ENCODE measurements at places on chromosomes 5 and 9. TPM values are rescaled to one million over a fixed set of nuclear protein-coding genes. Genes with fewer than 3 reads are reported as not detected.

- H3K4me3 ChIP-seq: peak overlapping the region; percentile 85
- H3K27me3 ChIP-seq: no peaks in the 10 kb centered on the region
- peak overlapping the region; percentile 99 for H3K27ac ChIP-seq
Observed at GRCh38 chr9:126721564-126721981, 83.3 kb upstream of the ZBTB43 start.

The CDH10 gene
- not detected for total RNA-seq

The MYORG gene
- total RNA-seq: 0.65 TPM

The PCDHB11 gene
- not detected for total RNA-seq

The TEX48 gene
- not detected for total RNA-seq

DNA sequence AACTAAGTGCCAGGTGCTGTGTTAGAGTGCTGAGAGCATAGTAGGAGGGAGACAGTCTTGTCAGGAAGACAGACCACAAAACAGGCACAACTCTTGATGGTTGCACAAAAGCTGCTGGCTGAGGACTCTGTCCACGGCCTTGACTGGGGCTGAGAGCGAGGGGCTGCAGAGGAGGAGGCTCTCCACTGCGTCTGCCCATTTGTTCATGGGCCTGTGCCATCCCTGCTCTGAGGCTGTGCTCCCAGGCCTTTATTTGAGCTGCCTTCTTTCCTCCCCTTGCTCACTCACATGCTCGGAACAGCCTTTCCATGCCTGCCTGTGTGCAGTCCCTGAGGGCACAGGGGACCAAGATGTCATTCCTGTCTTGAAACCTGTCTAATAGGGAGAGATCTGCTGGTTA is 147.8 kb downstream of the CACNA1B start:
- H3K27ac ChIP-seq: no peak overlapping the region
- H3K4me1 ChIP-seq: peaks cover 2% of the 10 kb centered on the region
- DNase-seq: no peak
- peaks cover 2% of the 10 kb centered on the region for H3K36me3 ChIP-seq

DNA sequence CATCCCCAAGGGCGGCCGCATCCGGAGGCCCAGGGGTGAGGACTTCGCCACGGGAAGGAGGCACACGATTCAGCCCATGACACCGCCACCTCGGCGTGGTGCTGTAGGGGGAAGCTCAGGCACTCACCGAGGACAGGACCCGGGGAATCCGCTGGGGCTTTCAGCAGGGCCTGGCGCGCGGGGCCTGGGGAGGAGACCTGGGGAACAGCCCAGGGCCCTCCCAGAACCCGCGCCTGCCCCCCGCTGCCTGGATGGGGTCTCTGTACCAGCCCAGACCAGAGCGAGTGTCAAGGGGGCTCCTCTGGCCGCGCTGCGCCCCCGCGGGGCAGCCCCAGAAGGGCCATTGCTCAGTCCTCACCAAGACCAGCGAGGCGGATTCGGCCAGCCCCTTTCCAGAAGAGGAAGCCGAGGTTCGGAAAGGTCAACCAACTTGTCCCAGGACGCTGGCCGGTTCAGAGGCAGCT is 12.8 kb downstream of the COL23A1 start:
- no peaks in the 10 kb centered on the region for H3K4me1 ChIP-seq
- DNase-seq: no peak
- peaks cover 2% of the 10 kb centered on the region for H3K36me3 ChIP-seq
- H3K27ac ChIP-seq: no peak overlapping the region
- H3K4me3 ChIP-seq: no peak overlapping the region

The DDX4 gene
- total RNA-seq: not detected

DNA sequence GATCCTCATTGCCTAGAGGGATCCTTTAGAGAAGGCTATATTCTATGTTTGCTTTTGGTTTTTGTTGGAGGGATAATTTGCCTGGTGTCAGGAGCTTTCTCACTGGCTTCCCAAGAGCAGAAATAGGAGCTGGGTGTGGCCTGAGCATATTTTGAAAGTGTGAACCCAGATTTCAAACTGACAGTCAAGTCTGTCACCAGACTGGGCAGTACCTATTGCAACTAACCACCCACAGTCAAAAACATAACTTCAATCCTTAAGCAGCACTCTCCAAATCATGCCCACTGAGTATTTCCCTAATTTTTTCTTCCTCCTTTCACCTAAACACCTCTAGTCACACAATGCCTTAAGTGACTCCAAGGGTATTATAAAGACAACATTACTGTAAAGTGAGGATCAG is 278.4 kb downstream of the EBF1 start:
- no peak overlapping the region for H3K27ac ChIP-seq
- no peak overlapping the region for H3K4me3 ChIP-seq
- H3K4me1 ChIP-seq: no peaks in the 10 kb centered on the region
- peaks cover 13% of the 10 kb centered on the region for H3K27me3 ChIP-seq
- no peak for DNase-seq
- peaks cover 2% of the 10 kb centered on the region for H3K36me3 ChIP-seq

- no peak overlapping the region for H3K4me3 ChIP-seq
- H3K27me3 ChIP-seq: no peaks in the 10 kb centered on the region
- no peak for DNase-seq
- H3K4me1 ChIP-seq: no peaks in the 10 kb centered on the region
Observed at GRCh38 chr5:155260798-155261197, 247.2 kb downstream of the KIF4B start.

GRCh38 chr5:59198832-59199231 is 616.0 kb downstream of the RAB3C start:
- peaks cover 6% of the 10 kb centered on the region for H3K27me3 ChIP-seq
- H3K27ac ChIP-seq: no peak overlapping the region
- H3K4me3 ChIP-seq: no peak overlapping the region
- H3K36me3 ChIP-seq: peaks cover 2% of the 10 kb centered on the region
- no peak for DNase-seq

- H3K36me3 ChIP-seq: no peaks in the 10 kb centered on the region
- no peak overlapping the region for H3K27ac ChIP-seq
- no peak for DNase-seq
- H3K4me3 ChIP-seq: no peak overlapping the region
Observed at GRCh38 chr5:163106098-163106497, 331.3 kb upstream of the CCNG1 start.

DNA sequence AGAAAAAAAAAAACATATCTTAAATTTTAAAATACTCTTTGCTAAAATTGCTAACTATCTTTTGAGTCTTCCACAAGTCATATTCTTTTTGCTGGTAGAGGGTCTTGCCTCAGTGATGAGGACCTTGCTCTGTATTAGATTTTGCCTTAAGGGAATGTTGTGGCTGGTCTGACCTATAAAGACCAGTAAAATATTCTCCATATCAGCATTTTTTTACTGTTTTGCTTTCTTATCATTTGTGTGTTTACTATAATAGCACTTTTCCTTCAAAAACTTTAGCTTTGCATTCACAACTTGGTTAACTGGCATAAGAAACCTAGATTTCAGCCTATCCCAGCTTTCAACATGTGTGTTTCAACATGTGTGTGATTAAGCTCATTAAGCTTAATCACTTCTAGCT is 224.7 kb upstream of the CDH18 start:
- no peak for DNase-seq
- H3K4me1 ChIP-seq: no peaks in the 10 kb centered on the region
- no peaks in the 10 kb centered on the region for H3K36me3 ChIP-seq
- H3K27me3 ChIP-seq: no peaks in the 10 kb centered on the region
- H3K4me3 ChIP-seq: no peak overlapping the region
- H3K27ac ChIP-seq: no peak overlapping the region
